T-helper 1 cell (primary cell): ENCODE measurements at places on chromosomes 12 and 14.

DNA sequence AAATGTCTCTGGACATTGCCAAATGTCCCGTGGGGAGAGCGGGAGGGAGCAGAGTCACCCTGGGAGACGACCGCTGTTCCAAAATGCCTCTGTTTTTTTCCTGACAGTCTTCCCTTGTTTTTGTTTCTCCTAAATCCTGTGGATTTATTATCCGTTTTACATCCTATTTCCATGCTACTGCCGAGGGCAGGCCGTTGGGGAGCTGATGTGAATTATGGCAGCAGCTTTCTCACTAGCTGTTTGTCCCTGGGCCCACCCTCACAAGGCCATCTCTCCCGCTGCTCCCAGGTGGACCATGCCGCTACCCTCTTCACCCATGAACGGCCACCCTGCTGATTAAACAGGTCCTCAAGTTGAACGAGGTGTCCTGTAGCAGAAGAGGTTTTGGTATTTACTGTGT lies 55.2 kb downstream of the FBXL14 start:
- no peak for DNase-seq

DNA sequence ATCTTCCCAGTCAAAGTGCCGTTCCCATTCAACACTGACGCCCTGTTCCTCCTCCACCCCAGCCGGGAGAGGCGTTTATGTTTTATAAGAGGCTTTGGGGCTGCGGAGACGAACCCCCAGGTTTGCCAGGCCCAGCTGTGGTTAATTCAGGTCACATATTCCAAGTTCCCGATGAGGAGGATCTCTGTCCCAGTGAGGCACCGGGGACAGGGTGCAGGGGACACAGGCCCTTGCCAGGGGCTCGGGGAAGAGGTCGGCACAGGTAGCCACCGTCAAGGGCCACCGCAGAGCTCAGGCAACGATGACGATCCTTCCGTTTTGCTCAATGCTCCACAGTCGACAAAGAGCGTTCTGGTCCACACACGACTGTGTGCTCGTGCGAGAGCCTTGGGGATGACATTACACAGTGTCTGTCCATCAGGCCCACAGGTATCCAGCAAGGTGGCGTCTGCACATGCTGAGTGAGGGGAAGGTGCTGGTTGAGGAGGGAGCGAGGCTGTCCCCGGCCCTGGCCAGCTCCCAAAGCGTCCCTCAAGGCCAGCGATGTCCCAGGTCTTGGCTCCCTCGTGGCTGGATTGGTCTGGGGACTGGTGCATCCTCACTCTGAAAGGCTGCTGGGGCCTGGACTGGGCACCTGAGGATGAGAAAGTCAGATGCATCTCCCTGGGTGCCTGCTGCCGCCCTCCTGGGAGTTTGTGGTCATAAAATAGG lies 189.2 kb upstream of the C14orf180 start:
- DNase-seq = no peak

DNA sequence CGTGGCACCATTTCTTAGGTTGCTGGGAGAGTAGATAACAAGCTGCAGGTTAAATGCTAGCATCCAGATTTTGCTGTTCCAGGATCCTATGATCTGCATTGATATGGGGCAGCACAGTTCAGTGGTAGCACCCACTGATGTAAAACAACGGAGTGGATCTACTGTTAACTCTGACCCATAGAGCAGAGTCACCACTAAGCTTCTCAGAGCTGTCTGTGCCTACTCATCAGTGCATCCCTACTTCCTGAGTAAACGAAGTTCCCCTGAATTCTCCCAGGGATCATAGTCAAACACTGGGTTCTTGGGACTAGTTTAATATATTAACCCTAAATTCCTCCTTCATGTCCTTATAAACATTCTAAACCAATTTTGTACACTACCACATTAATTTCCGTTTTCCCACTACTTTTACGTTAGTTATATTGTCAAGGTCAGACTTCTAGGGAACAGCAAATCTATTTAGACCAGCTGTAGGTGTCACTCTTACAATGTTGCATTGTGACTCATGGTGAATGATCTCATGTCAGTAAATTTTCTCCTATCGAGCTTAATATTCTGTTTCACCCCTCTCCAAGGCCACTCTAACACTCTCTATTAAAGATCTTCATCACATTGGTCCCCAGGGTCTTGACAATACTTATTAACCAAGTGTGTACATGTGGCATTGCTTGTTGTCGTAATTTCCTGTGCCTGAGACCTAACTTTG lies 10.3 kb downstream of the RERGL start:
- DNase-seq = no peak

DNA sequence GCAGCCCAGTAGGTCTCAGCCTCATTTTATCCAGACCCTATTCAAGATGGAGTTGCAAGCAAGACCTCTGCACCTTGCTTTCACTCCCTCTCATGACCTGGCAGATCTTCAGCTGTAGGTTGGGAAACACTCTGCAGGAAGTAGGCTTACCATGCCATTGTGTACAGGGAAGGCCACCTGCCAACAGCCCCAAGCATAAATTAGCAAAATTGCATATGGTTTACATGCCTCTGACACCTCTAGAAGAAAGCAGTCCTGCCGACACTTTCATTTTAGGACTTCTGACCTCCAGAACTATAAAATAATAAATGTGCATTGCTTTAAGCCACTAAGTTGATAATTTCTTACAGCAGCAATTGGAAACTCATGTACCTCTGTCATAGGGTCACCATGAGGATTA lies 96.9 kb downstream of the SLC15A4 start:
- no peak for DNase-seq

DNA sequence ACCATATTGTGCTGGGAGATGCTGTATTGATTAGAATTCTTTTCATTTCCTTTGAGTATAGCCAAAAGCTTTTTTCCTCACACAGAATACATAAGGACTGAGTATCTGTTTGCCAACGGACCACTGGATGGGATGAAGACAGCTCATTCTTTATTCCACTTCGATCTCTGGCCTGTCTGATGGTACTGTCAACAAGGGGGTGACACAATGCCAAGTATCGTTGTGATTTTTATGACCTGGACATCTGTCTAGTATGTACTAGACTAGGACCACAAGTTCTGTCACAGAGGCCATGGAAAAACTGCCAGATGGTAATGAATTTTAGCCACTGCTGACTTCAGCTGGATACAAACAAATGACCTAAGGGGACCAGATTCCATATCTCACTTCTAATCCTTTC lies 502.7 kb downstream of the SOX5 start:
- DNase-seq = no peak

- no peak for DNase-seq
Measured at GRCh38 chr14:76918256-76918781, 92.1 kb downstream of the LRRC74A start.

- DNase-seq = no peak
Measured at GRCh38 chr14:66365388-66365787, 120.8 kb upstream of the CCDC196 start.

DNA sequence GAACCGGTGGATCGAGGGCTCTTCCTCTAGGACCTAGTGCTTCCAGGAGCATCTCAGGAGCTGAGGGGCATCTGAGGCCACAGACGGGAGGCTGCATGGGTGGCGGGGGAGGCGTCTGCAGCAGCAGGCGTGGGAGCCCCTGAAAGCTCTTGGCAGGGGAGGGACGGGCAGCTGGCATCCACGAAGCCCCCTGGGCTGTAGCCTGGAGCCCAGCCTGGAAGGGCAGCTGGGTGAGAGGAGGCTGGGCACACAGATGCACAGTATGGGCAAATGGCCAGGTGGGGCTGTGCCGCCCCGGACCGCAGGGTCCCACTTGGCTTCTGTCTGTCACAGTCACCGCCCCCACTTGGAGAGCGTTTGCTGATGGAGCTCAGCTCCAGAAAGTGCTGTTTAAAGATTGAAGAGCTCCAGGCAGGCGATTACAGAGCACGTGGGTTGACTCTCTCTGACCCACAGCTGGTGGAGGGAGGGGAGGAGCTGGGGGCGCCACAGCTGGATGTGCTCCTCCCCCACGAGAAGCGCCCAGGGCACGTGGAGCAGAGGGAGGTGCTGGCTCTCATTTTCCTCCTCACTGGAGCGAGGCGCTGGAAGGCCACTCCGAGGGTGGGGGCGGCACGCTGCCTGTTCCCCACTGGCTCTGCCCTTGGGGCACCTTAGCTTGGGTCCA lies 155.0 kb upstream of the C14orf180 start:
- no peak for DNase-seq

GRCh38 chr14:60925286-60925685 lies 55.6 kb downstream of the TRMT5 start:
- DNase-seq = no peak

GRCh38 chr12:105409801-105410471 lies 79.4 kb downstream of the C12orf75 start:
- DNase-seq = no peak

GRCh38 chr12:77925536-77926108 lies 94.9 kb downstream of the NAV3 start:
- DNase-seq = no peak

GRCh38 chr12:4257442-4257841 lies 16.1 kb upstream of the CCND2 start:
- no peak for DNase-seq

DNA sequence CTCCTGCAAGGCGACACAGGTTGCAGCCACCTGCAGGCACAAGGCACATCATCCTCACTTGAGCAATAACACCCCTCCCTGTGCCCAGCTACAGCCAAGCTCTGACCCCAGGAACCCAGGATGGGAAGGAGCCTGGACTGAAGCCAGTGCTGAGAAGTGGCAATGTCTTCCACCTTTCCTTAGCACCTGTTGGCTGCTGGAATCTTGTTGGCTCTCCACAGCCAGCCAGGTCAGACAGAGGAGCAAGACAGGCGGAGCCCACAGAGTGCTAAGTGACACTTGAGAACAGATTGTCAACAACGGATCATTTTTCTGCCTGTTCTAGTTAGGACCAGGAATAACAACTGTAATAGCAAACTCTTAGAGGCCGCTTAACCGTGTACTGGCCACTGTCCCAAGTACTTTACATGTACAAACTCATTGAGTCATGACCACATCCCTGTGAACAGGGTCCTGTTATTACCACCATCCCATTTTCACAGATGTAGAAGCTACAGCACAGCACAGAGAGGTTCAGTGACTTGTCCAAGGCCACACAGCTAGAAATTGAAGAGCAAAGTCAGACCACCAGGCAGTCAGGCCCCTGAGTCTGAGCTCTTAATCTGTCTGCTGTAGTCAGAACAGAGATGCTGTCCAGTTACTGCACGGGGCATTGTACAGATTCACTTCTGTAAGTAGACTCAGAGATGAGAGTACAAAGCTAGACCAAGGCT lies 45.6 kb downstream of the RNFT2 start:
- no peak for DNase-seq

DNA sequence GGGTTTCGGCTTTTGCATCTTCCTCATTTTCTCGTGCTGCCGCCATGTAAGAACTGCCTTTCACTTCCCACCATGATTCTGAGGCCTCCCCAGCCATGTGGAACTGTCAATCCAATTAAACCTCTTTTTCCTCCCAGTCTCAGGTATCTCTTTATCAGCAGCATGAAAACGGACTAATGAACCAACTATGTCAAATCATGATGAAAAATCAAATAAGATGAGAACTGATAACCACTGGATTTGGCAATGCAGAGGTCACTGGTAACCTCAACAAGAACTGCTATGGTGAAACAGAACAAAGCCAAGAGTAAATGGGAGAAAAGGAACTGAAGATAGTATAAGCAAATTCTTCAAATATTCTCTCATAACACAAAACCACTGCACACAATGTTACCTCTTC lies 6.0 kb downstream of the EML5 start:
- DNase-seq = no peak

- DNase-seq = no peak
Measured at GRCh38 chr14:101357038-101357437, 204.3 kb upstream of the DIO3 start.

- DNase-seq = peak; percentile 57
Measured at GRCh38 chr14:74608959-74609611, 3.0 kb downstream of the LTBP2 start.

DNA sequence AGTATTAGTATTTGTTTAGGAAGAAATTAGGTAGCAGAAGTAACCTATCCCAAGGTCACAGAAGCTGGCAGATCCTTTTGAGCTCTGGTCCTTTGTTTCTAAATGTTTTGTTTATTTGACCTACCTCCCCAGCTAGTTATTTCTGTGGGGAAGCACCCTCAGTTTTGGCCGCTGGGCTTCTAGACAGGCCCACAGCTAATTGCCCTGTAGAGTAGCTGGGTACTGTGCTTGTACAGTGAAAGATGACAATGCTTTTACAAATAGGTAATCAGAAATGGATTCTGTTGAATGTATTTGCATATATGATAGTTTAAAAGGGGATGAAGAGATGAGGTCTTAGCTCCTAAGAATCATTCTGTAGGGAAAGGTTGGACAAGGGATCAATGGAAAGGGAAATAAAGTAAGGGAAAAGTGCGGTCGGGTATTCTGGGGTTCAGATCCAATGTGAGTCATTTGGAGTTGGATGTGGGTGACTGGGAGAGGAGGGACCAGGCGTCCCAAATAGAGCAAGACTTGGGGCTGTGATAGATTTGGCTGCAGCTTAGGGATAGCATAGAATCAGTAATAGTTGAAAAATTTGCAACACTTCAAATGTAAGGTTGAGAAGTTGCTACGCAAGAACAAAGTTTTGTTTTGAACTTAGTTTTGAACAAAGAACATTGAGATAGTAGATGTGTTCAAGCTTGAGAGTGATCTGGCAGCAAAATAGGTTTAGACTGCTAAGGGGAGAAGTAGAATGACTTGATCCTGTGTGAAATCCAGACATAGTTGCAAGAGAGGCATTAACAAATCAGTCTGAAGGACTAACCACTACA lies 3.6 kb downstream of the NUDT4 start:
- no peak for DNase-seq

DNA sequence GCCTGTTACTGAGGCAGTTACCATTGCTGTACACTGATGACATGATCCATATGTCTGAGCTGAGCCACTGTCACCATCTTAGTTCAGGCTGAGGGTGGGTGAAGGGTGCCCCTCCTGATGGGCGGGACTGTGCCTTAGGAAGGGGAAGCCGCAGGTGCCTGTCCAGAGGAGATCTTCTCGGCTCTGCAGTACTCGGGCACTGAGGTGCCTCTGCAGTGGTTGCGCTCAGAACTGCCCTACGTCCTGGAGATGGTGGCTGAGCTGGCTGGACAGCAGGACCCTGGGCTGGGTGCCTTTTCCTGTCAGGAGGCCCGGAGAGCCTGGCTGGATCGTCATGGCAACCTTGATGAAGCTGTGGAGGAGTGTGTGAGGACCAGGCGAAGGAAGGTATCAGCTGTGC lies 3.7 kb downstream of the RNF31 start:
- DNase-seq = no peak

DNA sequence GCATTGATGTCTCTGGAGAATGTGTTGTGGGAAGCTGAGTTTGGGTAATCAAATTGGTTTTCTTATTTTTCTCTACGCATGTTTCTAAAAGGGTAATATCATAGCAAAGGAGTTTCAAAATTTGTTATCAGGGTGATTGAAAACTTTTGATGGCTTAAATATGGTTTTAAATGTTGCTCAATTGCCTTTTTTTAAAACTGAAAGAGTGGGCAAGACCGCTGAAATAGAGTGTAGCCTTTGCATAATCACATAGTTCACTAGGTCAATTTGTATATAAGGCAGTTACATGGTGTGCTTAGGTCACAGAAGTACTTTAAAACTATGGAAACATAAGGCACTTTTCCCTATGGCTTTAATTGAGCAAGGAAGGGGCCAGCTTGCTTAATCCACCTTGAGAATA lies 167.4 kb downstream of the SNAPC1 start:
- DNase-seq = no peak
